ENCODE measurements at places on chromosomes 12 and 14.

- no peak for DNase-seq
Measured at GRCh38 chr14:65075628-65076325, 26.5 kb downstream of the MAX start.

- DNase-seq = no peak
Measured at GRCh38 chr14:23702656-23703426, 66.7 kb downstream of the DHRS2 start.

DNA sequence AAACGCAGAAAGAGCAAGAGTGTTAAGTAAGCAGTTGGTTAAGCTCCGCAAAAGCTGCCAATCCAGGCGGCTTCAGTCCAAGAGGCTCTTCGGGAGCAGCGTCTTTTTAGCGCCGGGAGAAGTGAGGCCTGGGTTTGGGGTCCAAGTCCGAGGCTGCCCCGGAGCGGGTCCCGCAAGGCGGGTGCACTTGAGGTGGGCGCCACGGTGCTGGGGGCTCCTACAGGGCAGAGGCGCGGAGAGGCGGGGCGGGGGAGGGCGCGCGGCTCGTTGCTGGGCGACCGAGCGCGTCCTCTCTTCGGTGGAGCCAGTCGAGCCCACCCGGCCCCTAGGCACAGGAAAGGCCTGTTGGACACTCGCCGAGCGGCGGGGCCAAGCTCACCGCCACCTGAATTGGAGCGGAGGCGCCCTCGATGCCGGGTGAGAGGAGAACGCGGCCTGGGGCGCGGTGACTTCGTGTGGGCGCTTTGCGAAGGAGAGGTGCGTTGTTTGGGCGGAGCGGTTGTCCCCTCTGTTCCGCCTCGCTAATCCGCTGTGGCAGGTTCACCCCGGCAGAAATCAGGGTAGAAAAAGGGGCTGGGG, 15.6 kb downstream of the TTC6 start:
- DNase-seq = no peak

GRCh38 chr14:89619596-89619995, 202.6 kb upstream of the FOXN3 start:
- no peak for DNase-seq

DNA sequence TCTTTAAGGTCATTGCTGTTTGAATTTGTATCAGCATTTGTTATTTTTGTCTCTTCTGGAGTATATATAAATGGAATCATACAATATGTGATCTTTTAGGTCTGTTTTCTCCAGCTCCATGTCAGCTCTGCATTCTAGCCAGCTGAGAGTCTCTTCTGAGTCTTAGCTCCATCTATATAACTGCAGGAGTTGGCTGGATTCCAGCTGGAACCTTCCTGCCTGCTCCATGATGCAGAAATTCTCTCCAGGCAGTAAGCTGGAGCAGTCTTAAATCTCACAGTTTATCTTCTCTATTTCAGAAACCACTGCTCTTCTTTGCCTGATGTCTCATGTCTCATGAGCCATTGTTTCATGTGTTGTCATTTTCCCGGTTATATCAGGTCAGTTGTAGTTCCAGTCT, 827.6 kb downstream of the NRXN3 start:
- no peak for DNase-seq

DNA sequence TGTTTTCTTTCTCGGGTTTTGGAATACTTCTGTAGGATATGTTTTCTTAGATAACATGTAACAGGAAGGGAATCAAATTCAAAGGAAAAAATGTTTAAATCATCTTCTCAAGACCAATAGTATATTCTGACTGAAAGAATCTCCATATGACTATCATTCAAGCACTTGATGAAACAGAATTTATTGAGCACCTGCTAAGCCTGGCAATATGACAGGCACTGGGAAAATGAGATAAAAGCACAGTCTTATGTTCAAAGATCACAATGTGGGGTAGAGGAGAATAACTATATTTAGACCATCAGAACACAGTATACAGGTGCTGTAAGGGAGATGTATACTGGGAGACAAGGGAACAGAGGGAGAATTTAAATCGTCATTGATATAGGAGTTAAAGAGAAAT, 19.1 kb upstream of the TMEM30B start:
- DNase-seq = no peak

Measured in stimulated activated CD8-positive, alpha-beta memory T cell treated with anti-CD3 and anti-CD28 coated beads, Interleukin-15, amount 100 ng/mL, for 24 hours (primary cell).